HT1080 (cell line): ENCODE measurements at places on chromosomes 7 and 10.

- DNase-seq, result no peak
Observed at GRCh38 chr7:47561715-47562446, 20.0 kb downstream of the TNS3 start.

DNA sequence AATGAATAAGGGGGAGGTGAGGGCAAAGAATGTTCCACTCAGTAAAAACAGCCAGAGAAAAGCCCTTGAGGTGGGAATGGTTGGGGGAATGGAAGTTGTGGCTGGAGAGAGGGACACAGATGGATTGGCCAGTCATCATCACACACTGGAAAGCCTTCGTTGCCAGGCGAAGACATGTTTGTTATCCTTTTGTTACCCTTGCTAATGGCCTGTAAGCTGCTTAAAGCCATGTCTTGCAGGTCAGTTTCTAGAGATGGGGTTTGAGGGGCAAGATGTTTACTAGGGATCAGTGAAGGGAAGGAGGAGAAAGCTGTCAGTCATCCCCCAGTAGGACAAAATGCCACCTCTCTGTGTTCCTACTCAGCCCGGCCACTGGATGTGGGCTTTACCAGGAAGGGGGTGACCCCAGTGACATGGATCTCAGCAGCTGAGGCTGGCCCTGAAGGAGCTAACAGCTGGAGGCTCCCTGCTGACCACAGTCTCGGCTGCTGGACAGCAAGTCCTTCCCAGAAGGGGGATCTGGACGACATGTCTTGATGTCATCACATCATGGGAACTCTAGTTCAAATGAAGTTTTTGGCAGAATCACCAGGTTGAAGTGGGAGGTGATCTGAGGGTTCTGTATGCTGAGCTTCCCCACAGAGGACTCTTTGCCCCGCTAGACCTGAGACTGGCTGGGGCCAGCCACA lies 66.2 kb downstream of the TBXAS1 start:
- DNase-seq, result no peak

GRCh38 chr7:12089951-12090756 lies 120.9 kb upstream of the TMEM106B start:
- no peak for DNase-seq

- DNase-seq, result no peak
Observed at GRCh38 chr7:158128572-158128971, 459.1 kb downstream of the PTPRN2 start.

- no peak for DNase-seq
Observed at GRCh38 chr7:98500764-98501163, 99.9 kb upstream of the BAIAP2L1 start.

GRCh38 chr10:48573045-48573444 lies 31.8 kb downstream of the ARHGAP22 start:
- DNase-seq, result no peak

DNA sequence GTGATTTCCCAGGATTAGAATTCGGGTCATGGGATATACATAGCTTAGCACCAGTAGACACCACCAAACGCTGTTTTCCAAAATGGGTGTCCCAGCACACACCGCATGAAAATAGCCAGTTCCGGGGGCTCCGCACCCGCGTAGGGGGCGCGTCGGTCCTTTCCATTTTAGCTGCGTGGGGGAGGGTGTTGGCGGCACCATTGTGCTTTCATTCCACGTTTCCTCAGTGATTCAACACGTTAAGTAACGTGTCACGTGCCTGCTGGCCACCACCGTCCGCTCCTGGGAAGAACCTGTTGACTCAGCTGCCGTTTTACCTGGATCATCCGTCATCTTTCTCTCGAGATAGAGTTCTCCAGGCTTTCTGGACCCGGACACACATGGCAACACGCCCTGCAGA lies 25.6 kb upstream of the ADGRA1 start:
- no peak for DNase-seq

DNA sequence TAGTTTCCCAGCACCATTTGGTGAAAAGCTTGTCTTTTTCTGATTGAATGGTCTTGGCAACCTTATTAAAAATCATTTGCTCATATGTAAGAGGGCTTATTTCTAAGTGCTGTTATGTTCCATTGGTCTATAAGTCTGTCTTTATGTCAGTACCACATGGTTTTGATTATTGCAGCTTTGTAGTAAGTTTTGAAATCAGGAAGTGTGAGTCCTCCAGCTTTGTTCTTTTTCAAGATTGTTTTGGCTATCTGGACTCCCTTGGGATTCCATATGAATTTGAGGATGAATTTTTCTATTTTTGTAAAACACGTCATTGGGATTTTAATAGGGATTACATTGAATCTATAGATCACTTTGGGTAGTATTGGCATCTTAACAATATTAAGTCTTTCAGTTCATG lies 5.4 kb downstream of the KIF11 start:
- no peak for DNase-seq

- no peak for DNase-seq
Observed at GRCh38 chr10:59903871-59904270, 2.5 kb downstream of the CCDC6 start.

- DNase-seq, result no peak
Observed at GRCh38 chr7:132154248-132154647, 422.0 kb downstream of the PLXNA4 start.

DNA sequence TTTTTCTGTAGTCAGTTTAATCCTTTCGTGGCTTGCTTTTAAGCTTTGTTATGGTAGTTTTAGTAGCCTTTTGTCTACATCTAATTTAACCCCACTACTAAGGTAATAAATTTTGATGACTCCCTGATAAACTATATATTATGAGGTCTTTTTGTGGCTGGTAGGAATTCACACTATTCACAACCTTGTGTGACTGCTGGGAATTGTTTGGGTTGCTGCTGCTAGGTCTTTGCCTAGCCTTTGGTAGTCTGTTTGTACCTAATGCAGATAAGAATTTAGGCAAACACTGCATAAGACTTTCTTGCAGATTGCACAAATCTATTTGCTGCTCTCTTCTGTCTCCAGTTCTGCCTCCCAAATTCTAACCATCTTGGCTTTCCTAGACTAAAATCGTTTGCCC lies 58.3 kb downstream of the SHOC2 start:
- no peak for DNase-seq

DNA sequence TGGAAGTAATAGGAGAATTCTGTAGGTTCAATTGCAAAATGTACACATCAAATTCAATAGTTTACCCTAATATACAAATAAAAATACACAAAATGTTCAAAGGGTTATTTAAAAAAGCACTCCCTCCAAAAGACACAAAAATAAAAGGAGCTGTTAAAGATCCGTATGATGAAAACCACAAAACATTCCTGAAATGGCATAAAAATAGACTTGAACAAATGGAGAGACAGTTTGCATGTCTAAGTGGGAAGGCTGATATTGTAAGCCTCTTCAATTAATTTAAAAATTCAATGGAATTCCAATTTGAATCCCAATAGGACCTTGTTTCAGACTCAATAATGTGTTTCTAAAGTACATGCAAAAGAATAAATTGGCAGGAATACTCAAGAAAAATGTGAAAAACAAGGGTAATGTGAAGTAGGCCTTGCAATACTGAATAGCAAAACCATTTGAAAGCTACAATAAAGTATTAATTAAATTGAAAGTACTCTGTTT lies 38.0 kb upstream of the INSYN2A start:
- no peak for DNase-seq

- no peak for DNase-seq
Observed at GRCh38 chr10:271722-272121, 136.5 kb downstream of the ZMYND11 start.
